ENCODE measurements at places on chromosomes 2 and 18.

DNA sequence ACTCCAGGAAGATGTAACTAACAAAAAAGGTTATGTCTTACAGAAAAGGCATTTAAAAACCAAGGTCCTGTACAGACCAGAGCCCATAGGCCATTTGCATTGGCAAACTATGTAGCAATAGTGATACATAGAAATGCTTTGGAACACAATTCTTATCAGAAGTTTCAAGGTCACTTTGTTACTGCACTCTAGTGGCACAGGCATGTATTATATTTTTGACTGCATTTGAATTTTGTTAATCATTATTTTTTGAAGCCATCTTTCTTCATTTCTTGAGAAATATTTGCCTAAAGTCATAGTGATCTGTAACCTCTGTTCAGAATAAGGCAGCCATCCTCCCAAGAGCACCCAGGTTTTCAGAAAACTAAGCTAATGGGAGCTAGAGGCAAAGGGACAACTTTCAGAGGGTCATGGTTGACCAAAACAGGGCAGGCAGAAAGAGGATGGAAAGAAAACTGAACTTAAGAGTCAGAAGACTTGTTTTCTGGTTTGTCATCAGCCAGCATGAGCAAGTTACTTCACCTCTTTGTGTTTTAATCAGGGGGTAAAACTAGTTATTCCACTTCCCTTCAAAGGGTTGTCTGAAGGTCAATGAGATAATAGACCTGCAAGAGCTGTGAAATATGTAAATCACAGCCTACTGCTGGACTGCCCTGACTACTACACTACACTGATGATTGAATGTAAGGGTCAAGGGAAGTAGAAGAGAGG is 41.5 kb downstream of the SLC38A11 start:
- no peak overlapping the region for H3K27ac ChIP-seq
- peaks cover 5% of the 10 kb centered on the region for H3K4me1 ChIP-seq
- DNase-seq = no peak
- H3K36me3 ChIP-seq = no peaks in the 10 kb centered on the region
- H3K4me3 ChIP-seq = no peak overlapping the region
- no peaks in the 10 kb centered on the region for H3K27me3 ChIP-seq

DNA sequence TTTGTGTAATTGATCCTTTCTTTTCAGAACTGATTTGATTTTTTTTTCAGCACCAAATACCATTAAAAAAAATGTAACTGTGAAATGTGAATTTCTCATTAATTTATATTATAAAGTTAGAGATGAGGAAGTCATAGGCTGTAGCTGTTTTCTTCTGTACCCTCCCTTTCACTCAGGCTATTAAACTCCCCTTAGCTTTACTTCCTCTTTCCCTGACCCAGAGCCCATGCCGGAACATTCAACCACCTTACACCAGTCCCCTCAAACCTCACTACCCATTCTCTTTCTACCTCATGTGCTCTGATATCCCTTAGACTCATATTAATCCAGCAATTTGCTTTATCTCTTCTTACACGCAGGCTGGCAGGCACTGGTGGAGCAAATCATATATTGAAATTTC is 12.4 kb downstream of the GALNT5 start:
- H3K4me3 ChIP-seq = no peak overlapping the region
- no peak overlapping the region for H3K27ac ChIP-seq

GRCh38 chr2:167293172-167293781 is 405.0 kb downstream of the XIRP2 start:
- no peaks in the 10 kb centered on the region for H3K27me3 ChIP-seq
- no peak overlapping the region for H3K27ac ChIP-seq
- peak overlapping the region; percentile 98 for H3K4me3 ChIP-seq
- no peaks in the 10 kb centered on the region for H3K36me3 ChIP-seq
- no peaks in the 10 kb centered on the region for H3K4me1 ChIP-seq

DNA sequence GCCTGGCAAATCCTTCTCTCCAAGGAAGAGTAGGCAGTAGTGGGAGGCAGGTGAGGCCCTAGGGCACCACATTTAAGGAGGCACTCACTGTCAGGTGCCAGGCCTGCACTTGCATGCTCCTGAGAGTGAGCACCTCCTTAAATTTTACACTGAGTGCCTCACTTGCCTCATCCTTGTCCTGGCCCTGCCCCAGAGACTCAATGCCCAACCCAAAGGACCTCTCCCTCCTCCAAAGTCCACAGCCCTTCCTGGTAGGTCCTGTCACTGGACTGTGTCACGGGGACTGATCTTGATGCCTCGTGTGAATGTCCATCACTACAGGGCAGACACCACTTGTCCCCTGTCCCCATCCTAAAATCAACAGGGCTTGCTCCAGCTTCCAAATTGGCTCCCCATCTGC is 235.6 kb downstream of the ZBTB7C start:
- no peak for DNase-seq
- H3K27ac ChIP-seq = no peak overlapping the region
- no peaks in the 10 kb centered on the region for H3K27me3 ChIP-seq
- no peaks in the 10 kb centered on the region for H3K4me1 ChIP-seq
- H3K36me3 ChIP-seq = no peaks in the 10 kb centered on the region
- no peak overlapping the region for H3K4me3 ChIP-seq

GRCh38 chr2:9975805-9976447 is 24.4 kb downstream of the GRHL1 start:
- H3K4me3 ChIP-seq = no peak overlapping the region
- H3K4me1 ChIP-seq = no peaks in the 10 kb centered on the region
- H3K27ac ChIP-seq = no peak overlapping the region
- H3K27me3 ChIP-seq = no peaks in the 10 kb centered on the region
- no peaks in the 10 kb centered on the region for H3K36me3 ChIP-seq
- no peak for DNase-seq

- H3K27ac ChIP-seq = no peak overlapping the region
- H3K4me3 ChIP-seq = peak overlapping the region; percentile 93
- H3K4me1 ChIP-seq = no peaks in the 10 kb centered on the region
- DNase-seq = peak; percentile 72
- H3K27me3 ChIP-seq = peaks cover 11% of the 10 kb centered on the region
These were observed 456 bp downstream of the LRP1B start for GRCh38 chr2:142130111-142131009.

GRCh38 chr2:667332-667999 is 9.7 kb downstream of the TMEM18 start:
- H3K27me3 ChIP-seq = no peaks in the 10 kb centered on the region
- DNase-seq = peak; percentile 31
- H3K27ac ChIP-seq = no peak overlapping the region
- peaks cover 51% of the 10 kb centered on the region for H3K36me3 ChIP-seq

GRCh38 chr18:47081578-47081977 is 46.2 kb upstream of the ELOA2 start:
- no peaks in the 10 kb centered on the region for H3K27me3 ChIP-seq
- no peak overlapping the region for H3K4me3 ChIP-seq
- H3K36me3 ChIP-seq = no peaks in the 10 kb centered on the region
- no peak for DNase-seq
- no peak overlapping the region for H3K27ac ChIP-seq

Measured in H9 (cell line).